Adrenal gland (tissue), 19 donors: ENCODE measurements at places on chromosomes 1 and 21. TPM values are rescaled to one million over a fixed set of nuclear protein-coding genes. Genes with fewer than 3 reads are reported as not detected.

DNA sequence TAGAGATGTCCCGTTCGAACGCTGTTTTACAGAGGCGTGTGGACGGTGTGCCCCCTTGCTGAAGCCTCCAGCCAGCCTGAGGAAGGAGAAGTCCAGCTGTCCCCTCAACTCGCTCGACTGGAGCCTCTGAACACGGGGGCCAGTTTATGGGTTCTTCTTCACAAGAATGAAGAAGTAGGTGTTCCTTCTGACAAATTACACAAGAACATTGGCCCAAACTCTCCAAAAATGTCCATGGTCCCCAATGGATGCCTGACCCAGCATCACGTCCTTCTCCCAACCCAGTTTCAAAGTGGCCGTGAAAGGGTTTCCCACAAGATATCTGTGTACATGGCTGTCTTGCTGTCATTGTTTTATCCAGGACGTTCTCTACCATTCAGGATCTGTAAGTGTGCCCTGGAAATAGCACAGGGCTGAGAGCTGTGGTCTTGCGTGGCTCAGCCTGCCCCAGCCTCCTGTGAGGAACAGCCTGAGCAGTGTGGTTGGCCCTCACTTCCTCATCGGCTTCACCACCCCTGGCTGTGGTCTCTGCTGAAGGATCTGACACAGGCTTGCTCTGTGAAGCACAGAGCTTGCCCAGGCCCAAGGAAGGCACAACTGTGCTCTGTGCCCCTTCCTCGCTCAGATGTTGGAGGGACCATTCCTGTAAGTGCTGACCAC is 1.0 kb upstream of the S100B start:
- DNase-seq = peak; percentile 42

DNA sequence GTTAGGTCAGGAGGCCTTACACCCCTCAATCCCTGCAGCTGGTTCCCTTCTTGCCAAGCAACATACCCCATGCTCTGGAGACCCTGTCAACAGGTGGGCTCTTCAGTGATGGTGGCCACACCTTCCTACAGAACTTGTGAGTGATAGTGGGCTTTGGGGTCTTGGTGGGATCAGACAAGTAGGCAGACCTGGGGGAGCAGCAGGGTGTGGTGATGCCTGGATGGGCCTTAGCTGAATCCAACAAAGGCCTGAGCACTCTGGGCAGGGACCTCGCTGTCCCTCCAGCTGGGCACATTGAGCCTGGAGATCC is 14.9 kb downstream of the FAAH start:
- DNase-seq = no peak

EFNA1 gene
- total RNA-seq = 23.9 TPM

DNA sequence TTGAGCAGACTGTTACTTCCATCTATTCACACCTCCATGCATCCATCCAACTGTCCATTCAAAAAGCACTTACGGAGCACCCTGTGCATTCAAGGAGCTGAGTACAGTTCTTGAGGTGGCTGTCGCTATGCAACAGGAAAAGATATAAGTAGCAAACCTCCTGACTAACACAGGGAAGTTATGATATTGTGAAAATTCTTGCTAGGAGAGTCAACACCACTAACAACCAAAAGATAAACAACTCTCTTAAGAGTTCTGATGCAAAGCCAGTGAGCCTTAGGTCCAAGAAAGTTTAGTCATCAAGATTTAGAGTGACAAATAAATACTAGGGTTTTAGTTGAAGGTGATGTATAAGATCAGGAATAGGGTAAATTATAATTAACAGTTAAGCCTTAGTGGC is 44.5 kb upstream of the TRIM45 start:
- no peak for DNase-seq

FCER1A gene
- 0.28 TPM for total RNA-seq

- DNase-seq = no peak
Measured at GRCh38 chr1:147717706-147718097, 42.7 kb downstream of the GJA5 start.

GRCh38 chr1:221717485-221717853 is 24.4 kb downstream of the DUSP10 start:
- no peak for DNase-seq

RRAGC gene
- total RNA-seq = 13.2 TPM

- DNase-seq = no peak
Measured at GRCh38 chr1:115565353-115565752, 76.4 kb upstream of the VANGL1 start.

DNA sequence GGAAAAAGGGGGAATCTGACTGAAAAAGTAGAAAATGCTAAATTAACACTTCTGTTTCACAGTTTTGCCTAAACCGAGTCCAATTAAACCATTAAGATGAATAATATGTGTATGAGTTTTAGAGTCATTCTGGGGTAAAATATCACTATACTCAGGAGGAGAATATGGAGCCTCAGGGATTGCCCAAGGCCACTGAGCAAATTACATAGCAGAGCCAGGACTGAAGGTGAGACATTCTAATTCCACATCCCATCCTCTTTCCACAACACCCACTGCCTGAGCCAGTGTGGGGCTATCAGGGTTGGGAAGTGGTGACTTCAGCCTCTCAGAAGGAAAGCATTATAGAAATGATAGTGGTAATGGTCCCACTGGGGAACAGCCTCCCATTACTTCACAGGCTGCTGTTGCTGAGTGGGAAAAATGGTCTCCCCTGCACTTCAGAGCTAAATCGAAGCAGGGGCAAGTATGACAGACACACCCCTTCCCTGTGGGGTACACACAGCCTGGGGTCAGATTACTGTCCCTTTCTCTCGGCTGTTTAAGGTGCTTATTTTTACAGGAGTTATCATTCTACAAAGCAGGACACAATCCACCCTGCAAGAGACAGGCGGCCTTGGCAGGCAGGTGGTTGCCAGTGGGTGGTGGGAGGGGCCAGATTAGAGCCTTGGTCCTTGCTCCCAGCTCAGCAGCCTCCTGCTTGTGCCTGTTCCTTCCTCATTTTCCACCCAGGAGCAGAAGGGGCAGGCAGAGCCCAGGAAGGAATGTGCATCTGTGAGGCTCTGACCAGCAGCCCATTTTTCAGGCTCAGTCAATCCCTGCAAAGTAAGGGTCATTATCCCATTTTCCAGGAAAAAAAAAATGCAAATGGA is 9.5 kb upstream of the BCAR3 start:
- DNase-seq = peak; percentile 60

FCRLA gene
- total RNA-seq = not detected

DNA sequence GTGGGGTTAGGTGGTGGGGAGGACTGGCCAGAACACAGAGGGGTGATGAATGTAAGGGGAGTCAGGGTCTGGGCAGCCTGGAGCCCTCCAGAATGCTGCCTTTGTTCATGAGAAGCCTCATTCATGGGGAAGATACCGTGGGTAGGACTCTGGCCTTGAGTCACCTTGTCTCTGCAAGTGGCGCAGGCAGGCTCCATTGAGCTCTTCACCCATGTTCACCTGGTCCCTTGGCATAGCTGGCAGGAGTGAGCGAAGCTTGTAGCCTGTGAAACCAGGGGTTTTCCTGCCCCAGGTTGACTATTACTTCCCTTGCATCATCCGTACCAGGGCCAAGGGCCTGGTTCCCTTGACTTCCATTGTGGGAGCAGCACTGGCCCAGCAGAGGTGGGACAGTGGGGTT is 25.8 kb downstream of the SOX13 start:
- DNase-seq = no peak

STIL gene
- total RNA-seq = 1.6 TPM

DNA sequence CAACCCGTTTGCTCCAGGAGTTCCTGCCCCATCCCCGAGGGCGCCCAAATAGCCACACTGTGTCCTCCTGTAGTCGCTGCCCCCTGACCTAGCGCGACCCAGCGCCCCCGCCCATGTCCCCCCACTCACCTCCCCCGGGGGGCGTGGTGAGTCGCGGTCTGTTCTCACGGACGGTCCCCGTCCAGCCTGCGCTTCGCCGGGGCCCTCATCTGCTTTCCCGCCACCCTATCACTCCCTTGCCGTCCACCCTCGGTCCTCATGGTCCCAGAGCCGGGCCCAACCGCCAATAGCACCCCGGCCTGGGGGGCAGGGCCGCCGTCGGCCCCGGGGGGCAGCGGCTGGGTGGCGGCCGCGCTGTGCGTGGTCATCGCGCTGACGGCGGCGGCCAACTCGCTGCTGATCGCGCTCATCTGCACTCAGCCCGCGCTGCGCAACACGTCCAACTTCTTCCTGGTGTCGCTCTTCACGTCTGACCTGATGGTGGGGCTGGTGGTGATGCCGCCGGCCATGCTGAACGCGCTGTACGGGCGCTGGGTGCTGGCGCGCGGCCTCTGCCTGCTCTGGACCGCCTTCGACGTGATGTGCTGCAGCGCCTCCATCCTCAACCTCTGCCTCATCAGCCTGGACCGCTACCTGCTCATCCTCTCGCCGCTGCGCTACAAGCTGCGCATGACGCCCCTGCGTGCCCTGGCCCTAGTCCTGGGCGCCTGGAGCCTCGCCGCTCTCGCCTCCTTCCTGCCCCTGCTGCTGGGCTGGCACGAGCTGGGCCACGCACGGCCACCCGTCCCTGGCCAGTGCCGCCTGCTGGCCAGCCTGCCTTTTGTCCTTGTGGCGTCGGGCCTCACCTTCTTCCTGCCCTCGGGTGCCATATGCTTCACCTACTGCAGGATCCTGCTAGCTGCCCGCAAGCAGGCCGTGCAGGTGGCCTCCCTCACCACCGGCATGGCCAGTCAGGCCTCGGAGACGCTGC is 1.1 kb downstream of the HTR6 start:
- no peak for DNase-seq

- no peak for DNase-seq
Measured at GRCh38 chr1:153057375-153057774, at the start of gene SPRR2A. Gene SPRR2A, minus strand, starts transcription at chr1:153057512. Its CDS starts 777 bp downstream, at chr1:153056735.

- no peak for DNase-seq
Measured at GRCh38 chr1:90973897-90974798, 47.7 kb downstream of the ZNF644 start.

DNA sequence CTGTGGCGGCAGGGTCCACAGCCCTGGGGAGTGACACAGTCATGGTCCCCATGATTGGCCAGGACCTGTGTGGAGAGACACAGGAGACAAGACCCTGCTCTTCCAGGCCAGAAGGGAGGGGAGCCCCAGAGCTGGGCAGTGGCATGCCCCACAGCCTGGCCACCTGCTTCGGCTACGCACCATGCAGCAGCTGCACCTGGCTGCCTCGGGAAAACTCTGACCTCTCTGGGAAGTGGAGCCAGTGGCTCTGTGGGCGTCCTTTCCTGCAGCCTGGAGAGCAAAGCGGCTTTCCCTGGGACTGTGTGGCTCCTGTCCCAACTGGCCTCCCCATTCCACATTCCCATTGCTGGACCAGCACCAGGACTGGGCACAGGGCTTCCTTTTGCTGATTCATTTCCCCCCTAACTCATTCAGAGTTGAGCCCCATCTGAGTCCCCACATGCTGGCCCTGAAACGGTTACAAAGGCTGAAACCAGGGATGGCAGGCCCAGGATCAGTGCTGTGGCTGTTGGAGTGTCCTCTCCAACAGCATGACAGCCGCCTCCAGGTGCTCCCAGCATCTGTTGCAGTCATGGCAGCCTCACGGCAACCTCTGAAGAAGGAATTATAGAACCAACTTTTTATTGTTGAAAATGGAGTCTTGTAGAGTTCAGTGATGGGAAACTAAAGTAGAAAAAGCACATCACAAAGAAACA is 15.0 kb downstream of the OXCT2 start:
- no peak for DNase-seq

PTPN7 gene
- total RNA-seq = 6.2 TPM

GRCh38 chr1:197388801-197389200 is 120.7 kb downstream of the CRB1 start:
- DNase-seq = no peak

KIAA0040 gene
- 26.8 TPM for total RNA-seq

DNA sequence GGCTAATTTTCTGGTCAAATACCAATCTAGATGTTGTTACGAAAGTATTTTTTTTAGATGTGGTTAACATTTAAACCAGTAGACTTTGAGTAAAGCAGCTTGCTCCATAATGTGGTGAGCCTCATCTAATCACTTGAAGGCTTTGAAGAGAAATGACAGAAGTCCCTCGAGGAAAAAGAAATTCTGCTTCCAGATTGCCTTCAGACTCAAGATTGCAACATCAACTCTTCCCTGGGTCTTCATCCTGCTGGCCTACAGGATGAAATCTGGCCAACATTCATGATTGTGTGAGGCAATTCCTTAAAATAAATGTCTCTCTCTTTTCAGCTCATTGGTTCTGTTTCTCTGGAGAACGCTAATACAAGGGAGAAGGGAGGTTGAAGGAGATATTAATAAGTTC is 32.5 kb upstream of the SSX2IP start:
- no peak for DNase-seq

CD2 gene
- total RNA-seq = 2.0 TPM

- DNase-seq = no peak
Measured at GRCh38 chr1:66372522-66373101, 161.3 kb upstream of the SGIP1 start.

DNA sequence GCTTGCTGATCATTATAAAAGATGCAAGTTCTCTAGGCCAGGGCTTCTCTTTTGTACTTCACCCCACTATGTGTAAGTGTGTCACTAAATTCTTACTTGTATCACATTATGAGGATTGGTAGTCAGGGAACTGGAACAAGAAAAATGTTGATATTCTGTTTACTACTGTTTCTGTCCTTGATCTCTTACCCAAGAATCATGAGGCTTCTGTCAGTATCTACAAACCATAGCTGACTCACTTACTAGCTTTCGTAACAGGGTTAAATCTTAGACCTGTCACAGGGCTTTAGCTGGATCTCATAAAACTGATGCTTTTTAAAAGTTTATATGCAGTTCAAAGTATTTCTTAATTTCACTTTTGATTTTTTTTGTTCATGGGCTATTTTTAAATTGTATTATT is 681.2 kb downstream of the PLPP3 start:
- no peak for DNase-seq

SPRR2B gene
- total RNA-seq = not detected

GRCh38 chr1:211991695-211992094 is 43.7 kb downstream of the INTS7 start:
- no peak for DNase-seq

GRCh38 chr1:109258481-109259466 is 9.4 kb downstream of the CELSR2 start:
- no peak for DNase-seq

GRCh38 chr21:46211786-46212720 is 16.5 kb downstream of the LSS start:
- no peak for DNase-seq

DNA sequence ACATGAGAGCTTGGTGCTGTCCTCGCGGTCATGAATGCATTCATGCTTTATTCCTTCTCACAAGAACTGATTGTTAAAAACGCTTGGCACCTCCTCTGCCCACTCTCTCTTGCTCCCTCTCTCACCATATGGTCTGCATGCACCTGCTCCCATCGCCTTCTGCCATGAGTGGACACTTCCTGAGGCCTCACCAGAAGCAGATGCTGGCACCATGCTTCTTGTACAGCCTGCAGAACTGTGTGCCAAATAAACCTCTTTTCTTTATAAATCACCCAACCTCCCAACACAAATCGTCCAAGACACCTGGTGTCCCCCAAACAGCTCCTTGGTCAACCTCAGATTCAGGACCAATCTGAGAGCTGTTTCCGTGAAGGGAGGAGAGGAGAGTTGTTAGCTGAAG is 43.3 kb upstream of the PCBP3 start:
- peak; percentile 7 for DNase-seq
